ENCODE measurements at places on chromosomes 6 and 20. TPM values are rescaled to one million over a fixed set of nuclear protein-coding genes. Genes with fewer than 3 reads are reported as not detected.

Gene NKX2-4
- not detected for total RNA-seq

Gene VSX1
- total RNA-seq, result not detected

Gene RIPOR2
- 2.3 TPM for total RNA-seq

Gene DACT2
- total RNA-seq, result not detected

DNA sequence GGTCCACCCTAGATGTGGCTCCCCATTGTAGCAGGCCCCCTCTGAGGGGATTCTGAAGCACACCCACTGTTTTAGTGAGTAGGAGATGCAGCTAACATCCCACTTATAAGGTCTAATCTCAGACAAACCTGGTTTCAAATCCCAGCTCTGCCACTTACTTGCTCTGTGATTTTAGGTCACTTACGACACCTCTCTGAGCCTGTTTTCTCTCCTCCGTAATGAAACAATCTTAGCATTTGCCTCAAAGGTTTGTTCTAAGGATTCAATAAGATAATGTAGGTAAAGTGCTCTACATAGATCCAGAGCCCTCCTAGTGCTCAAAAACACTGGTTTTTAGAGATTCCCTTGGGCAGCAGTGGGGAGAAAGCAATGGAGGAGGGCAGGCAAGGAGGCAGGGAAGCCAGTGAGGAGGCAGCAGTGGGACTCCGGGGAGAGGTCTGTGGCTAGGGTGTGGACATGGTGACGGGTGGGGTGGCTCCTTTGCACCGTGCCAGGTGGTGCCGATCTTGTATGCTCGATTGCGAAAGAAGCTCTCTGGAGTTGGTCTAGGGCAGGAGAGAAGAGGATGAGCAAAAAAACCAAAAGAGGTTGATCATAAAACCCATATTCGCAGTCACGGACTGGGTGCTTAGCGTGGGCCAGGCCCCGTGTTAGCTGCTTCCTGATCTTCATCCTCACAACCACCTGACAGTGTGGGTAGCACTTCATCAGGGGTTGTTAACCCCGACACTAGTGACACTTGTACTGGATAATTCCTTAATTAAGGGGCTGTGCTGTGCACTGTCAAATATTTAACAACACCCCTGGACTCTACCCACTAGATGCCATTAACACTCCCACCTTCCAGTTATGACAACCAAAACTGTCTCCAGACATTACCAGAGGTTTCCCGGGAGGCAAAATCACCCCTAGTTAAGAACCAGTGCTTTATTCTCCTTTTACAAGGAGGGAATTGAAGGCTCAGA lies 16.8 kb upstream of the PTGIS start:
- DNase-seq, result no peak

GRCh38 chr20:58293453-58293852 lies 16.1 kb upstream of the RAB22A start:
- peak; percentile 76 for DNase-seq

- peak; percentile 54 for DNase-seq
These were observed 39.0 kb downstream of the JAG1 start for GRCh38 chr20:10634683-10635411.

DNA sequence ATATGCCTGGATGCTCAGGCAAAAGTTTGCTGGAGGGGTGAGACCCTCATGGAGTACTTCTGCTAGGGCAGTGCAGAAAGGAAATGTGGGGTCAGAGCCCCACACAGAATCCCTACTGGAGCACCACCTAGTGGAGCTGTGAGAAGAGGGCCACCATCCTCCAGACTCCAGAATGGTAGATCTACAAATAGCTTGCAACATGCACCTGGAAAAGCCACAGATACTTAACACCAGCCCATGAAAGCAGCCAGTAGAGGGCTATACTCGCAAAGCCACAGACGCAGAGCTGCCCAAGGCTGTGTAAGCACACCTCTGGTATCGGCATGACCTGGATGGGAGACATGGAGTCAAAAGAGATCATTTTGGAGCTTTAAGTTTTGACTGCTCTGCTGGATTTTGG lies 60.7 kb upstream of the GJE1 start:
- DNase-seq, result no peak

- peak; percentile 83 for DNase-seq
These were observed 657 bp downstream of the RALY start for GRCh38 chr20:33994222-33994913.

DNA sequence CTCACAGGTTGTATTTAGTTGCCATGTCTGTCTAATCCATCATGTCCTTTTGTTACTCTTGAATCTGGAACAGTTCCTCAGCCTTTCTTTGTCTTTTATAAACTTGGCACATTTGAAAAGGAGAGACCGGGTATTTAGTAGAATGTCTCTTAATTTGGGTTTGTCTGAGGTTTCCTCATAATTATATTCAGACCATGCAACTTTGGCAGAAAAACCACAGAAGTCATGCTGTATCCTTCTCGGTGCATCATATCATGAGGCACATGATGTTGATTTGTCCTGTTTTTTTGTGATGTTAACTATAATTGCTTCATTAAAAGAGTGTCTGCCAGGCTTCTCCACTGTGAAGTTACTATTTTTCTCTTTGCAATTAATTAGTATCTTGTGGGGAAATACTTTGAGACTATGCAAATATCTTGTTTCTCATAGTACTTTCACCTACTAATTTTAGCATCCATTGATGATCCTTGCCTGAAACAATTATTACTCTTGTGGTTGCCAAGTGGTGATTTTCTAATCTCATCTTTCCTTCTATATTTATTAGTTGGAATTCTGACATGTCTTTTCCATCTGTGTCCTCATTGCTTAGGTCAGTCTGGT lies 837.3 kb downstream of the DHX35 start:
- DNase-seq, result no peak

- DNase-seq, result peak; percentile 41
These were observed 92.1 kb downstream of the POPDC3 start for GRCh38 chr6:105087571-105088211.

GRCh38 chr20:44067650-44068081 lies 119.3 kb downstream of the JPH2 start:
- no peak for DNase-seq

GRCh38 chr20:51826372-51826771 lies 24.1 kb upstream of the SALL4 start:
- no peak for DNase-seq

DNA sequence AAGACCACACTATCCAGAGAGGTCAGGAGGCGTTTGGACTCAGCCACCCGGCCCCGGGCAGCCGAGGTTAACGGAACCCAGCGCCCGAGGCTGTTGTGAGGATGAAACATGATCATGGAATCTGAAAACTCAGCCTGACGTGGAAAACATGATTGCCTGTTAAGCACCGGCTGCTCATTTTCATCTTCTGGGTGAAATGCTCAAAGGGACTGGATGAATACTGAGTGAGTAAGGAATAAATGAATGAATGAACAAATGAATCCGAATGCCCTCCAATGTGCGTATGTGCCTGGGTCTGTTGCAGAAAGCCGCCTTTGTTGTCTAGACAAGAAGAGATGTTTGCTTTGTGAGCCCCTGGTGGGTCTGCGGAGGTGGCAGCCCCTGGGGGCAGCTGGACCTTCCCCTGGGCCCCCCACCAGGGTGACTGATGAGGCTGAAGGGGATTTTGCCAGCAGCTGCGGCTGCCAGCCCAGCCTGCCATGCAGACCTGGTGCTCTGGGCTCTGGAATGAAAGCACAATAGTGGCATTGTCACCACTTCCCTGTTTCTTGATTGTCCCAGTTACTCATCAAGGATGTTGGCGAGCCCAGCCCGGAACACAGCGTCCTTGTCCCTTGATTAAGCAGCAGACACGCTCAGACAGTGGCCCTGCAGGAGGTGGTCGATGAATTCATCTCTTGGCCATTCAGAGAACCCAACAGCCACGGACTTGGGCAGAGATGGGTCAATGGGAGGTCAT lies 211.1 kb downstream of the ANKRD60 start:
- peak; percentile 98 for DNase-seq

DNA sequence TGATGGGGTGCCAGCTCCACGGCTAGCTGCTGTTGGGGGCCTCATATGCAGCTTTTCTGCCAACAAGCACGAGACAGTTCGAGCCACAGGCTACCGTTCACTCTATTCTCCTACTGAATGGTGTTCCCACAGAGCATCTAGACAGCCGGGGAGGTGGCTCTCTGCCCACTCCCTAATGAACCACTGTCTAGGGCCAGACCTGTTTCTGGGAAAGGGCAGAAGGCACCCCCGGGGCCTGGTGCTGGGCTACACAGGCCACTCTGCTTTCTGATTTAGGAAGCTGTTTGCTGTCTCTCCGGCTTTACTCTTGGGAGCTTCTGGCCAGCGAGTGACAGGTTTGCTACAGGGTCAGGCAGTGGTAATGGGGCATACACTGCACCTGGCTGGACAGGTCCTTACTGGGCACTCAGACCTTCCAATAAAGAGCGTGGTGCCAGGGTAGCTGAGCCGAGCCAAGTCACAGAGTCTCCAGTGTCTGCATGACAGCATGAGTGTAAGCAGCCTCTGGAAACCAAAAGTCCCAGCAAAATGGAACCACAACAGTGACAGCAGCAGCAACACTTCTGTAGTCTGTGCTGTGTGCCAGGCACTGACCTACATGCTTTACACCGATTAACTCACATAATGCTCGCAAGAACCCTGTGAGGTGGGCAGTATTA lies 8.4 kb downstream of the CCDC167 start:
- no peak for DNase-seq

DNA sequence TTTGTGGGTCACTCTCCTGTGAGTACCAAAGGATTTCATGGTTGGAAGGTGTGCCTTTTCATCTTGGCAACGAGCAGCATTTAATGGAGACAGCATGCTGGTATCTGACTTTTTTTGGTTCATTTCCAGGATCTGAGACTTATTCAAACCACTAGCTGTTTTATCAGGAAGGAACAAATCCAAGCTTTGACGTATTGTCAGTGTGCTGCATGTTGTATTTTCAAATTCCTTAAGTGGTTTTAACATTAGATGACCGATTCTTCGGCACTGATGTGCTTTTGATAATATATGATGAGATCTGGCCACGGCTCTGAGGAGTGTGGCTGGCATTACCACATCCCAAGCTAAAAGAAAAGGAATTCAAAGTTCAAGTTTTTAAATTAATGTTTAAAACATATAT lies 6.4 kb downstream of the RMND1 start:
- no peak for DNase-seq

GRCh38 chr6:147651249-147652063 lies 143.0 kb downstream of the SAMD5 start:
- DNase-seq, result peak; percentile 83

GRCh38 chr6:53361549-53362031 lies 12.8 kb upstream of the ELOVL5 start:
- DNase-seq, result no peak
